ENCODE measurements at places on chromosomes 1 and 21.

- no peak for DNase-seq
Observed at GRCh38 chr1:192563129-192563528, 12.4 kb upstream of the RGS1 start.

DNA sequence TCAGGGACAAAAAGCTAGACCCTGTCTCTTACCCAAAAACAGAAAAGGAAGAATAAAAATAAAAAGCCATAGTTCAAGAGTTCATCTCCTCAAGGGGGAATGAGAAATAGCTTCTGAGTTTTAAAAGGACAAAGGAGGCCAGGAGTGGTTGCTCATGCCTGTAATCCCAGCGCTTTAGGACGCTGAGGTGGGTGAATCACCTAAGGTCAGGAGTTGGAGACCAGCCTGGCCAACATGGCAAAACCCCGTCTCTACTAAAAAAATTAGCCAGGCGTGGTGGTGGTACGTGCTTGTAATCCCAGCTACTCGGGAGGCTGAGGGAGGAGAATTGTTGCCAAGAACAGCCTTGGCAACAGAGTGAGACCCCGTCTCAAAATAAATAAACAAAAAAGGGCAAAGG, 38.6 kb upstream of the CPLANE2 start:
- no peak for DNase-seq

- DNase-seq: no peak
Observed at GRCh38 chr1:64131155-64131554, 72.3 kb upstream of the UBE2U start.

DNA sequence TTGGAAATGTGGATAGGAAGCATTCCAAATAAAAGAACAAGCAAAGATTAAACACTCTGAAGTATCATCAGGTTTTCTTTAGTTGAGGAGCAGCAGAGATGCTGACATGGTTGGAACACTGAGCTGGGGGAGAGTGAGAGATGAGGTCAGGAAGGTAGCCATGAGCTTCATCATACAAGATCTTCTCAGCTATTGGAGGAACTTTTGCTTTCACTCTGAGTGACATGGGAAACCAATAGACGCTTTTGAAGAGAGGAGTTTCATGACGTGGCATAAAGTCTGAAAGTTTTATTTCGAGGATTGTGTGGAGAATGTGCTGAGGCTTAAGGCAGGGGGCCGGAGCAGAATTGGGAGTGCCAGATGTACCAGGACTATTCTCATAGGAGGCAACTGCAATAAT, 616.2 kb upstream of the CAMK1G start:
- no peak for DNase-seq

DNA sequence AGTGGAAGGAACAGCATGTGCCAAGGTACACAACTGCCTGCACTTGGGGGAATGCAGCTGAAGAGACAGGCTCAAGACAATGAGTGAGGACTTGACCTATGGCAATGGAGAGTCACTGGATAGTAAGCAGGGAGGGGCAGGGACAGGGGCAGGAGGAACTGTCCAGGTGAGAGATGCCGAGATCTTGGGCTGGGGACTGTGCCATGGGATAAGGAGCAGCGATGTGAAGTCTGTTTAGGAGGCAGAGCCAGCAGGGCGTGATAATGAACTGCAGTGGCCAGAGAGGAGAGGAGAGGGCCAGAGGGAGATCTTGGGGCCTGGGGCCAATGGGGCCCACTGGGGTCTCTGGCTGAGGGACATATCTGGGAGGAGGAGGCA, 17.8 kb upstream of the EPB41 start:
- DNase-seq: no peak

- no peak for DNase-seq
Observed at GRCh38 chr1:1432274-1432950, 3.1 kb upstream of the VWA1 start.

- DNase-seq: peak; percentile 80
Observed at GRCh38 chr1:66350001-66350547, 183.9 kb upstream of the SGIP1 start.

DNA sequence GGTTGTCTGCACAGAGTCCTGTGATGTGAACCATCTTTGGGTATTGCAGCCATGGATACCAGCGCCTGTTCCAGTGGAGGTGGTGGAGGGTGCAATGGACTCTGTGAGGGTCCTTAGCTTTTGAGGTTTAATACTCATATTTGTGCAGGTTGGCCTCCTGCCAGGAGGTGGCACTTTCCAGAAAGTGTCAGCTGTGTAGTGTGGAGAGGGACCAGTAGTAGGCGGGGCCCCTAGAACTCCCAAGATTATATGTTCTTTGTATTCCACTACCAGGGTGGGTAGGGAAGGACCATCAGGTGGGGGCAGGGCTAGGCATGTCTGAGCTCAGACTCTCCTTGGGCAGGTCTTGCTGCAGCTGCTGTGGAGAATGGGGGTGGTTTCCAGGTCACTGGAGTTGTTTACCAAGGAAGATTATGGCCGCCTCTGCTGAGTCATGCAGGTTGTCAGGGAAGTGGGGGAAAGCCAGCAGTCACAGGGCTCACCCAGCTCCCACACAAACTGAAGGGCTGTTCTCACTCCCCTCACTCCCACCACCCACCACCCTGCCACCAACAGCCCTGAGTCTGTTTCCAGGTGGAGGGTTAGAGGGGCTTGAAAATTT, 31.2 kb upstream of the ZNF678 start:
- no peak for DNase-seq

- DNase-seq: no peak
Observed at GRCh38 chr1:198467342-198467741, 73.1 kb downstream of the ATP6V1G3 start.

DNA sequence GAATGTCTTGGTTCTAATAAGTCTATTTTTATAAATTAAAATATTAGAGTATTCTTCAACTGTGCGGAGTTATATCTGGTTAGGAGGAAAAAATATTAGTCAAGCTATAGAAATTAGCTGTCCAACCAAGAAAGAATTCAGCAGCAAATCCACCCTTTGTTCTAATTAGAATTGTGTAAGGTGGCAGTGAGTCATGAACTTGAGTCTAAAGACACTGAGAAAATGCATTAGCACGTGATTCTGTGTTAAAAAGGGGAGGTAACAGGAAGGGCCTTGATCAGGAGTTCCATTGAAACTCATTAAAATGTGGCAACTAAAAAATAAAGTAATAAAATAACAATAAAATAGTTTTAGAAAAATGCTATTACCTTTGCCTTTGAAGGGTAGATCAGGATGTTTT, 398.2 kb upstream of the RGS18 start:
- no peak for DNase-seq

DNA sequence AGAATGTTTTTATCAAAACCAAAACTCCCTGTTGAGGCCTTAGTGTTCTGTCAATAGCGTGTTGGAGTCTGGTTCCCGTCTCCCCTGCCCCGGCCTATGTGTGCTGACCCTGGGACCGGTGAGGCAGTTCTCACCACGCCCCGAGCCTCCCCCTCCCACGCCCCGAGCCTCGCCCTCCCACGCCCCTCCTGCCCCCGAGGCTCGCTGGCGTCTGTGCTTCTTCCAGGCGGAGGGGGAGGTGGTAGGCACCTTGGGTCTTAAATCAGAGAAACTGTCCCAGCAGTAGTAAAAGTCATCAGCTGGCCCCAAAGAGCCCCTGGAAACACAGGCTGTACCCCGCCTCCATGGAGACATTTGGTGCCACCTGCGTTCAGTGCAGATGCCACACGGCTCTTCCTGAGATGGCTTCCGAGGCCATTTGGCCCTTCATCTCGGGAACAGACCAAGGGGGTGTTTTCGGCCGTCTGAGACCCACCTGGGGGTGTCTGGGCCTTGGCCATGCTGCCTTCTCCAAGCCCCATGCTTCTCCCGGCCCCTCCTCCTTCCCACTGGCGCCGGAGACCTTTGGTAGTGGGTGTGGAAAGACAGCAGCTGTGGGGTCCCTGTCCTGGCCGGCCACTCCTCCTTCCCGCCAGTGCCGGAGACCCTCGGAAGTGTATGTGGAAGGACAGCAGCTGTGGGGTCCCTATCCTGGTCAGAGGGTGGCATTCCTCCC, 44.7 kb downstream of the SKI start:
- no peak for DNase-seq

- DNase-seq: no peak
Observed at GRCh38 chr1:225844236-225845061, 34.5 kb downstream of the EPHX1 start.

DNA sequence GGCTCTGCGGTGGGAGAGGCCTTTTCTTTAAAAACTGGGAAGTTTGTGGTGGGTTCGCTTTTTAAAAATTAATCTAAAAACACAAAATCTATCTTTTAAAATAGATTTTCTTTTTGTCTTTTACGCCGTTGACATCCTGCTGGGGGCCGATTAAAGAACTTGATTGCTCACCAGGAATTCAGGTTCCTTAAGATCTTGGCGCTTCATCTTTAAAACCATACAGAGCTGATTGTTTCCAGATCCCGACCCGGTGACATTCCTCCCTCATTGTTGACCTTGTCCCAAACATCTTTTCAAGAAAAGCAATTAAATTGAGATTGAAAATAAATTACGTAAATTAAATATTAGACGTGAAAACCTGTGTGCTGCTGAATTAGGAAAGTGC, 546 bp upstream of the ZNF697 start:
- no peak for DNase-seq

GRCh38 chr1:234164098-234164709, 209.1 kb upstream of the COA6 start:
- DNase-seq: no peak

DNA sequence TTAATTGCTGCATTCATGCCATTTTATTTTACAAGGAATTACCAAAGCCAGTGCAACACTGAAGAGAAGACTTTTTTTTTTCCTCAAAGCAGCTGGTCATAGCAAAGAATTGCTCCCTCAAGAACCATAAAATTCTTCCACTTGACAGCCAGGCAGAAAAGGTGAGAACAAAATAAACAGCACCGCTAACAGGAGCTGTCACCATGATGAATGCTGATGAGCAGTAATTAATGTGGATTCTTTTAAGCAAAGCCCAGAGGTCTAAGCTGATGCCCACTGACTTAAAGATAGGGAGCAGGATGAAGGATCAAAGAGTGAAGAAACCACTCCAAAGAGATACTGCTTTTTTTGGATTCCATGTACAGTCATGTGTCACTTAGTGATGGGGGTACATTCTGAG, 428.4 kb downstream of the BRINP3 start:
- no peak for DNase-seq

DNA sequence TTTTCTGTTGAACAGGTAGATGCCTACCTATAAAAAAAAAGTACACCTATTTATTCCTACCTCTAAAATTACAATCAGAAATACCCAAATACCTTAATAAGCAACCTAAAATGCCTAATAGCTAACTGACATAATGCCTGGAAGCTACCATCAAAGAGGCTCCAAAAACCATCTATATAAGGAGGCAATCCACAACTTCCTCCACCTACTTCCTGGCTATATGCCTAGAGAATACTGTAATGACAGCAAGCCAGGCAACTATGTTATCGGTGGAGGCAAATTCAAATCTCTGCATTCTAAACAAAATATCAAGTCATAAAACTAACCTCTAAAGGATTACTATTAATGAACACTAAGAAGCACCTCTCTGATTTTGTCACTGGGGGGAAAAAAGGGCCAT, 10.1 kb downstream of the ZNF644 start:
- no peak for DNase-seq

DNA sequence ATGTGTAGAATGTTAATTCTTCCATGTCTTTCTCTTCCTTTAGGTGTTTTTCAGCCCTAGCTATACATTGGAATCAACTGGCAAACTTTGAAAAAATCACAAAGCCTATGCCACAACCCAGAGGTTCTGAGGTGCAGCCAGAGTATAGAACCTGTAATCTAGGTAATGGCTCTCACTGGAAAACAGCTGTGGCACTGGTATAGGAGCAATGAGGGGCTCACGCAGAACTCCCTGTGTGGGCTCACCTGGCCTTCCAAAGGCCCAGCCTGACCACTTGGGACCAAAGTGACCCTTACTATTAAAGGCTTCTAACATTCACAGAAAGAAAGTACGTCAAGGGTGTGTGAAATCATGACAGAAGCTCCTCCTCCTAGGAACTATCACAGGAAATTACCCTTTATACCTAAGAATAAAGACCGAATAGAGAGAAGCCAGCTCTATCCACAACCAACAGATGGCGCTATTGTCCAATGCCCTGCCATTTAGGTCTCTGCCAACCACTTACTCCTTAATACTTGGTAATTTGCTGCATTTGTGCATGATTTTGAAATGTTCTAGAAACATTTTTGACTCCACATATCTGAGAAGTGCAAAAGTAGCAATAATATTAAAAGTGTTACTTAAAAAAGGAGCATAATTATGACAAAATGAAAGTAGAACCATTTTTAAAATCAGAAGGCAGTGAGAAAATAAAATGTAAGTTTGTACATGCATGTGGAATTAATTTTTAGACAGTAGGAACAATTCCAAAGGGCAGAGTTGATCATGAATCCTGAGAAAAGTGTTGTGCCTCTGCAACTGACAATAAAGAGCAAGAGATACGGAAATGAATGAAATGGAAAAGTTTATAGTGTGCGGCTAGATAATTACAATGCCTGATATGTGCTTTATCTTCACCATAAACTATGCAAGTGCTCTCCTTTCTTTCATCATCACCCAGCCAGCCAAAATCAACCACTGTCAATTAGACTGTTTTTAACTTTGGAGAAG, 93.1 kb upstream of the HAO2 start:
- DNase-seq: no peak

GRCh38 chr1:161718559-161719324, 2.6 kb upstream of the FCRLB start:
- no peak for DNase-seq

GRCh38 chr21:41598561-41599431, 90.8 kb upstream of the TMPRSS2 start:
- no peak for DNase-seq

GRCh38 chr1:203041351-203041932, 15.2 kb downstream of the PPFIA4 start:
- DNase-seq: no peak

- no peak for DNase-seq
Observed at GRCh38 chr1:42930178-42931107, 28.2 kb downstream of the SLC2A1 start.

DNA sequence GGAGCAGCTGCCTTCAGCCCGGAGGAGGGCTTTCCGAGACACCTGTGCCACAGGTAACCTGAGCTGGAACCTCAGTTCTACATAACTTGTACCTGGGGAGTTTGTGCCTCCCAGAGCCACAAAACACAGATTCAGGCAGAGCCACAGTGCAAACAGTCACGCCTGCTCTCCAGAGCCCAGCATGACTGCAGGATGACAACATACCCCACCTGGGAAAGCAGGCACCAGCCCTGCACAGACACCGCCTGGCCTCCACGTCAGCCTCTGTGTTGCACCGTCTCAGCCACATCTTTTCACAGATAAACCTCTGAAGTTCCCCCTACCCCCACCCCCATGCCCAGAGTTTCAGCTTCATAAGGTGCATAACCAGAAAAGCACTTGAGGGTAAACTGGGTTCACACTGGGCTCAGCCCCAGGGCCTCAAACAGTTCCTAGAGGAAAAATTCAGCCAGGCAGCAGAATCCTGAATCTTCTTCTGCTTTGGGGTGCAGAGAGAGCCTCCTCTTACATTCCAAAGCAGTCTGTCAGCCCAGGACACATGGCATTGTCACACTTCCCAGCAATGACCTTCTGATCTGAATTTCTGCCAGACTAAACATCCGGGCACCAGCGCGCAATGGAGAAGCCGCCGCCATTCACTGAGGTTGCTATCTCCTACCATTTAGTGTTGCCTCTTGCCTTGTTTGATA, 229.5 kb downstream of the TOMM20 start:
- DNase-seq: no peak

GRCh38 chr1:156106624-156107488, 7.7 kb upstream of the LMNA start:
- DNase-seq: peak; percentile 75
